GM12878 (cell line): ENCODE measurements at places on chromosomes 4 and X. TPM values are rescaled to one million over a fixed set of nuclear protein-coding genes. Genes with fewer than 3 reads are reported as not detected.

DNA sequence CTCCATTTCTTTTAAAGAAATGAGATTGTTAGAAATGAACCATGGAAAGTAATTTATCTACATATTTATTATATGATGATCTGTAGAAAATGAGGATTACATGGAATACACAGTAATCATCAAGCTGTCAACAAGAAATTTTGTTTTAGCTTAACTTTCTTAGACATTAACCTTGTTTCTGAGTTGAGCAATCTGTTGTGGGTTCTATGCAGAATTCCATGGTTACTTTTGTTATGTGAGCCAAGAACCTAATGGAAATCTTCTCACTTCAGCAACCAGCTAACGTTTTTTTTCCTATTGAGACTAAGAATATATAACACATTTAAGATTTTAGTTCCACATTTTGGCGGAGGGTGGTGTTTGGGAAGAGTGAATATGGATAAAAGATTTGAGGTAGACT, 136.1 kb upstream of the SLC4A4 start:
- no peak overlapping the region for H3K4me3 ChIP-seq
- H3K27me3 ChIP-seq: no peaks in the 10 kb centered on the region
- H3K27ac ChIP-seq: no peak overlapping the region
- H3K36me3 ChIP-seq: no peaks in the 10 kb centered on the region

DNA sequence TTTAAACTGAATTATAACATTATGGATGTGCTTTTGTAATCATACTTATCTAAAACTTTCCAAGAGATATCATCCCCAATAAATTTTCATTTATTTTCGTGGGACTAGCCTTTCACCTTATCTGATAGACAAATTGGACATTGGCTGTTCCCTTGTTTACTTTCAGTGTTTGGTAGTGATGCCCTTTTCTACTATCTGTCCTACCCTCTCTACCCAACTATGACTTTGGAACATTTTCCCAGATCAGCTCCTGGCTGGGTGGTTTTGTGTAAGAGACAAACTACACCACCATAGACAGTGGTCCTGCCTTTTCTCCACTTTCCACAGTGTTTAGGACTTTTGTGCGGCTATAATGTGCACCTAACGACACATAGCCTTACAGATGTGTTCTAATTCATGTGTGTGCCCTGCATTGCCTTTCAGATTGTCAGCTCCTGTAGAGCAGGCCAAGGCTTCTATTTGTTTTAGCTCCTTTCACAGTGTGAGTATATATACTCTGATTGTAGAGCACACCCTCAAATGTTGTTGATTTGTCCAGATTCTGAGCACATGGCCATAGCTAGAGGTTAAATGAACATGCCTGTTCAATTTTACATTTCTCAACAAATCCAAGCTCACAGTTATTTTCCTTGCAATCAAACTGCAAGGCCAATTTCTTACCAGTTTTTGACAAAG, 63.0 kb upstream of the TRPC5OS start:
- no peaks in the 10 kb centered on the region for H3K27me3 ChIP-seq
- no peak overlapping the region for H3K27ac ChIP-seq
- no peaks in the 10 kb centered on the region for H3K36me3 ChIP-seq
- no peak for DNase-seq

GRCh38 chr4:100177126-100177525, 13.1 kb downstream of the DDIT4L start:
- no peak overlapping the region for H3K27ac ChIP-seq
- H3K27me3 ChIP-seq: no peaks in the 10 kb centered on the region
- no peaks in the 10 kb centered on the region for H3K4me1 ChIP-seq
- no peak overlapping the region for H3K4me3 ChIP-seq
- DNase-seq: no peak

GRCh38 chr4:48122756-48123155, 11.3 kb downstream of the TXK start:
- H3K27ac ChIP-seq: no peak overlapping the region
- no peak for DNase-seq
- H3K27me3 ChIP-seq: no peaks in the 10 kb centered on the region
- peaks cover 7% of the 10 kb centered on the region for H3K4me1 ChIP-seq
- H3K36me3 ChIP-seq: no peaks in the 10 kb centered on the region

- H3K4me3 ChIP-seq: peak overlapping the region; percentile 36
- no peaks in the 10 kb centered on the region for H3K27me3 ChIP-seq
- DNase-seq: no peak
- no peaks in the 10 kb centered on the region for H3K36me3 ChIP-seq
- peaks cover 43% of the 10 kb centered on the region for H3K4me1 ChIP-seq
Observed at GRCh38 chr4:38177035-38177546, 216.9 kb downstream of the PTTG2 start.

- no peak for DNase-seq
- no peak overlapping the region for H3K27ac ChIP-seq
- no peaks in the 10 kb centered on the region for H3K36me3 ChIP-seq
- H3K27me3 ChIP-seq: no peaks in the 10 kb centered on the region
Observed at GRCh38 chr4:186200516-186200915, 9.1 kb downstream of the CYP4V2 start.

- H3K36me3 ChIP-seq: no peaks in the 10 kb centered on the region
- H3K4me3 ChIP-seq: no peak overlapping the region
- H3K27me3 ChIP-seq: no peaks in the 10 kb centered on the region
- no peaks in the 10 kb centered on the region for H3K4me1 ChIP-seq
- DNase-seq: no peak
Observed at GRCh38 chrX:1727531-1728027, 112.7 kb downstream of the ASMT start.

GRCh38 chr4:21790438-21791029, 158.0 kb downstream of the KCNIP4 start:
- no peaks in the 10 kb centered on the region for H3K4me1 ChIP-seq
- H3K27me3 ChIP-seq: no peaks in the 10 kb centered on the region
- H3K27ac ChIP-seq: no peak overlapping the region
- H3K4me3 ChIP-seq: no peak overlapping the region

- no peaks in the 10 kb centered on the region for H3K36me3 ChIP-seq
- no peak overlapping the region for H3K27ac ChIP-seq
- no peaks in the 10 kb centered on the region for H3K27me3 ChIP-seq
- H3K4me3 ChIP-seq: no peak overlapping the region
Observed at GRCh38 chr4:108004646-108005045, 15.0 kb downstream of the HADH start.

GRCh38 chrX:18620349-18620748, 51.6 kb downstream of the RS1 start:
- peak; percentile 7 for DNase-seq
- H3K27me3 ChIP-seq: no peaks in the 10 kb centered on the region
- H3K4me1 ChIP-seq: no peaks in the 10 kb centered on the region
- H3K4me3 ChIP-seq: no peak overlapping the region
- no peaks in the 10 kb centered on the region for H3K36me3 ChIP-seq

DNA sequence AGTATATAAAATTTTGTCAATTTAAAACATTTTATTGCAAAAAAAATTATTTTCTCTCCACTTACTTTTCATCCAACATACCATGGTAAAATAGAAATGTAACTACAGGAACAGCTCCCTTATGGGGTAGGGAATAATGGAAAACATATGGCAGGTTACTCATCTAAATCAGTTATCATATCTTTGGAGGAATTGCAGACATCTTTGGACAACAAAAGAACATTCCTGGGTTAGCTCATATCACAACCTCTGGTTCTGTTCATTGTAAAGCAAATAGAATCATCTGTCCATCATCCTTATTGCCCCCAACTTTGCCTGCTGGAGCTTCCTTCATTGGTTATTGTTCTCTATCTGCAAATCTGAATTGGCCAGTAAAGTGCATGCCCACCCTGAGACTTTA, 387.5 kb upstream of the GRID2 start:
- no peaks in the 10 kb centered on the region for H3K4me1 ChIP-seq
- H3K4me3 ChIP-seq: no peak overlapping the region
- no peaks in the 10 kb centered on the region for H3K36me3 ChIP-seq
- no peak overlapping the region for H3K27ac ChIP-seq
- H3K27me3 ChIP-seq: no peaks in the 10 kb centered on the region

GRCh38 chrX:66632473-66632872, 6.4 kb downstream of the EDA2R start:
- H3K4me1 ChIP-seq: no peaks in the 10 kb centered on the region
- DNase-seq: no peak
- no peaks in the 10 kb centered on the region for H3K36me3 ChIP-seq
- H3K4me3 ChIP-seq: no peak overlapping the region
- no peaks in the 10 kb centered on the region for H3K27me3 ChIP-seq

- no peaks in the 10 kb centered on the region for H3K4me1 ChIP-seq
- H3K27me3 ChIP-seq: no peaks in the 10 kb centered on the region
- DNase-seq: no peak
- no peak overlapping the region for H3K27ac ChIP-seq
Observed at GRCh38 chrX:141127146-141127545, 49.8 kb downstream of the LDOC1 start.

DNA sequence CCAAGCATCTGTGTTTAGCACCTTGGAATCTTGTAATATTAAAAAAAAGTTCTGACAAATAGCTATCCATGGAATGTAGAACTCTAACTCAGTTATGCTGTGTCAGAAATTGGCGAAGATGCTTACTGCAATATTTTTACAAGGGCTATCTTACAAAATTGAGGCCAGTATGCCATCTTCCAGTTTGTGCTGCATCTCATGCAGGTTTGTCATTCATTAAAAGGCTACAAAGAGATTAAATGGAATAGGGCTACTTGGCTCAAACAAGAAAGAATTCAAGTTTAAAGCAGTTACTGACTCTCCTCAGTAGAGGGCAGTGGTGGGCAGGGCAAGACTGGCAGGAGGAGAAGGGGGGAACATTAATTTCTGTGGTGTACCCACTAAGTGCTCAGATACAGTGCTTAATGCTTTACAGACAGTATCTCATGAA, 66.5 kb downstream of the SHROOM4 start:
- no peaks in the 10 kb centered on the region for H3K27me3 ChIP-seq
- DNase-seq: no peak
- no peak overlapping the region for H3K4me3 ChIP-seq
- H3K36me3 ChIP-seq: no peaks in the 10 kb centered on the region
- no peak overlapping the region for H3K27ac ChIP-seq

DNA sequence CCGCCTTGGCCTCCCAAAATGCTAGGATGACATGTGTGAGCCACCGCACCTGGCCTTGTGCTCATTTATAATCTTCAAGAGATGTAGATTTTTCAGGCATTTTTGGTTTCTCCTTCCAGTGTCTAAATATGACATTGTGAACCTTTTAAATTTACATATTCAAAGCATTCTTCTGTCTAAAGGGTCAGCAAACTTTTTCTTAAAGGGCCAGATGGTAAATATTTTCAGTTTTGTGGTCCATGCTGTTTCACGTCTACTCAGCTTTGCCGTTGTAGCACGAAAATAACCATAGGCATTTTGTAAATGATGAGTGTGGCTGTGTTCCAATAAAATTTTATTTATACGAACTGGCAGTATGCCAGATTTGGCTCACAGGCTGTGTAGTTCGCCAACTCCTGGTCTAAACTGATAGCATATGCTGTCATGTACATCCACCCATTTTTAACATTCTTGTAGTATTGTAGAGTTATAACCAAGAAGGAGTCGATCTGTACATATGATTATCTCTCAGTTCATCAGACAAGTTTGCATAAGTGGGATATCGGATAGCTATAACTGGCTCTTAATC, 12.7 kb upstream of the GCNA start:
- DNase-seq: no peak
- peaks cover 15% of the 10 kb centered on the region for H3K36me3 ChIP-seq
- no peaks in the 10 kb centered on the region for H3K27me3 ChIP-seq
- no peak overlapping the region for H3K27ac ChIP-seq
- no peaks in the 10 kb centered on the region for H3K4me1 ChIP-seq

DNA sequence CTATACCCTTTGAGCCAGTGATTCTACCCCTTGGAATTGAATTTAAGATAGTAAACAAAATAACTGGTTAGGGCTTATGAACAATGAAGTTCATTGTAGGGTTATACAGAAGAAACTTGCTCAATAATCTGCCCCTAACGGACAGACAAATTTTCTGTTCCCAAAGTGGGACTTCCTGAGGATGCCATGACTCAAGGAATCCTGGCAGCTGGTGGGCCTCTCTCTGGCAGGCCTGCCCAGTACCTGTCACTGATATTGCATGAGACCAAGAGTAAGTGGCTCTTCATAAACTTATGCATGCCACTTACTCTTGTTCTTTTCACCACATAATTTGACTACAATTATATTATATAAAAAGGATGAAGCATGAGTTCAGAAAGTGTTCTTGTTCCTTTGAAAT, 41.5 kb downstream of the GPRIN3 start:
- H3K4me3 ChIP-seq: no peak overlapping the region
- no peak for DNase-seq
- H3K4me1 ChIP-seq: no peaks in the 10 kb centered on the region
- H3K27ac ChIP-seq: no peak overlapping the region
- H3K27me3 ChIP-seq: no peaks in the 10 kb centered on the region

GRCh38 chr4:55931043-55931442, 17.7 kb upstream of the CEP135 start:
- no peak for DNase-seq
- no peak overlapping the region for H3K4me3 ChIP-seq
- H3K36me3 ChIP-seq: no peaks in the 10 kb centered on the region
- no peak overlapping the region for H3K27ac ChIP-seq
- no peaks in the 10 kb centered on the region for H3K4me1 ChIP-seq

GRCh38 chrX:95057341-95057740, 1383.3 kb downstream of the FAM133A start:
- H3K36me3 ChIP-seq: no peaks in the 10 kb centered on the region
- H3K4me1 ChIP-seq: no peaks in the 10 kb centered on the region
- no peaks in the 10 kb centered on the region for H3K27me3 ChIP-seq
- H3K27ac ChIP-seq: no peak overlapping the region

DNA sequence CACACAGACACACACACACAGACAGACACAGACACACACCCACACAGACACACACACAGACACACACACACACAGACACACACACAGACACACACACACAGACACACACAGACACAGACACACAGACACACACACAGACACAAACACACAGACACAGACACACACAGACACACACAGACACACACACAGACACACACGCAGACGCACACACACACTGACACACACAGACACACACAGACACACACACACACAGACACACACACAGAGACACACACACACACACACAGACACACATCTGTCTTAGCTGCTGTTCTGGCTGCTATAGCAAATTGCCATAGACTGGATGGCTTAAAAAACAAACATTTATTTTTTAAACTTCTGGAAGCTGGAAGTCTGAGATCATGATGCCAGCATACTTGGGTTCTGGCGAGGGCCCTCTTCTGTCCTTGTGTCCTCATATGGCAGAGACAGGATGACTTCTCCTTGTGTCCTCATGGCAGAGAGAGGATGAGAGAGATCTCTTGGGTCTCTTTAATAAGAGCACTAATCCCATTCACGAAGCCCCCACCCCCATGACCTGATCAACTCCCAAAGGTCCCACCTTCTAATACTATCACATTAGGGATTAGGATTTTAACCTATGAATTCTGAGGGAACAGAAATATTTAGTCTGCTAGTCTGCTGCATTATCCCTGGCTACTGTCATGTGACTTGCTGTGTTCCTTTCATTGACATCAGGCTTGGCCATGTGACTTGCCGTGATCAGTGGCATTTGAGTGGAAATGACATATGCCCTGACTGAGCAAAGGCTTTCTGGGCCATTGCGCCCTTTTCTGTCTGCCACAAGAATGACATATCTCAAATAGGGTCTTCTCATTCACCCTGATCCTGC, 32.7 kb upstream of the RASGEF1B start:
- 0 out of 2 replicates have a peak, but pooled peaks cover 2% of the 10 kb centered on the region for H3K27me3 ChIP-seq
- no peak for DNase-seq
- no peak overlapping the region for H3K27ac ChIP-seq
- no peaks in the 10 kb centered on the region for H3K36me3 ChIP-seq
- H3K4me1 ChIP-seq: no peaks in the 10 kb centered on the region

- H3K4me3 ChIP-seq: no peak overlapping the region
- H3K27me3 ChIP-seq: no peaks in the 10 kb centered on the region
- no peak overlapping the region for H3K27ac ChIP-seq
- H3K36me3 ChIP-seq: no peaks in the 10 kb centered on the region
Observed at GRCh38 chrX:819684-820083, 189.1 kb downstream of the SHOX start.

GALNTL6 gene
- not detected in 2 replicates for total RNA-seq

RIBC1 gene
- total RNA-seq: 0.43 and 0.49 TPM in 2 replicates

TLL1 gene
- total RNA-seq: 0.05 and 0.11 TPM in 2 replicates

UGT2B15 gene
- 0.27 TPM in 1 of 2 replicates, not detected in the other for total RNA-seq

TEX13D gene
- 0.15 and 0.24 TPM in 2 replicates for total RNA-seq

ASB12 gene
- not detected in 2 replicates for total RNA-seq
